ENCODE measurements at places on chromosomes 6 and 20.

GRCh38 chr6:29919506-29920445, 22.6 kb upstream of the HLA-A start:
- DNase-seq: no peak

DNA sequence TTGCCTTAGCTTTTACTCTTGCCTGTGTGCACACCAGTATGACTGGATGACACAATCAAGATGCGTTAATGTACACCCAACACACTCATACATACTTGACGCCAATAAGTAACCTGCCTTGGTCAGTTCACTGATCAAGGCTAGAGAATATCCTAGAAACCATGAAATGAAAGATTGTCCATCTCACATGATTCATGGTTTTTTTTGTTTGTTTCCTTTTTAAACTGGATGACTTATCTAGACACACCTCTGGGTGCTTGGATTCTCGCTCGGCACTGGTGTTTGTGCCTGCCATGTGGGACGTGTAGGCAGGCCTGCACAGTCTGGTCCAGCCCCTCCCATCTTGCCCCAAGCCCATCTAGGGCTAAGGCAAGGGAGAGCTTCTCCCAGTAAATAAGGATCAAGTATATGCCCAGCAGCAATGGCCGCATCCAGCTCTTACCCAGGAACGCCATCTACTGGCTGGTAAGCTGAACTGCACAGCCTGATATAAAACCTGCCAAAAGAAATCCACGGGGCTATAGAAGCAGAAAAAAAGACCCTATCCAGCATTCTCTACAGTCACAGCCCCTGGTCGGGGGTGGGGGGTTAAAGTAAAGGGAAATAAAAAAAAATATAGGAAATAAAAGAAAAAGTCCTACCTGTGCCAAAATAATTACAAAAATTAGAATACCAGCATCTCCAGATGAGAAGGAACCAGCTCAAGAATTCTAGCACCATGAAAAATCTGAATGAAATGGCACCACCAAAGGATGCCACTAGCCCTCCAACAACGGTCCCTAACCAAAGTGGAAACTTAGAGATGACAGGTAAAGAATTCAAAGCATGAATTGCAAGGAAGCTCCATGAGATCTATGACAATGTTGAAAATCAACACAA, 73.3 kb downstream of the OTOR start:
- no peak for DNase-seq

GRCh38 chr20:6886065-6886729, 118.7 kb downstream of the BMP2 start:
- no peak for DNase-seq

- no peak for DNase-seq
These were observed 2.8 kb downstream of the HECA start for GRCh38 chr6:139137706-139138105.

DNA sequence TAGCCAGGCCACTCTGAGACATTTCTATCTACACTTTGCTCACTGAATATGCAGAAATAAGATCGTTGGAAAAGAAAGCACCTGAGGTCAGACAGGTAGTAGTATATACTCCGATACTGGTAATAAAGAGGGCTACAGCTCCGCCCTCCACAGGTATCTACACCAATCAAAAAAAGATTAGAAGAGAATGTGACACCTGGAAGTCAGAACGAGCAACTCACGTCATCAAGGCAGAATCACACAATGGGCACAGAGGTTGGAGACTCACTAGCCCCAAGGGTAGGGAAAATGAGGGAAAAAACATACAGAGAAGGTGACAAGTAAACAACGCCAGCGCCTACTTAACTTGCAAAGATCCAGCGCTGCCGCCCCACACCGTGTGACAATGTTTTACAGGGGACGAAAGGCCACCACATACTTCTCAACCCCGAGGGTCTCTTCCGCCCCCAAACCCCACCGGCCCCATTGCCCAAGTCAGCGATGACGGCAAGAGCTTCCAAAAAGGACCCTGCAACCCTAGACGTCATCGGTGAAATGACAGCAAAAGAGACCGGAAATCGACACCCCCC, 653 bp downstream of the LMBRD1 start:
- no peak for DNase-seq

GRCh38 chr6:28867086-28867409, 56.7 kb downstream of the TRIM27 start:
- DNase-seq: no peak

DNA sequence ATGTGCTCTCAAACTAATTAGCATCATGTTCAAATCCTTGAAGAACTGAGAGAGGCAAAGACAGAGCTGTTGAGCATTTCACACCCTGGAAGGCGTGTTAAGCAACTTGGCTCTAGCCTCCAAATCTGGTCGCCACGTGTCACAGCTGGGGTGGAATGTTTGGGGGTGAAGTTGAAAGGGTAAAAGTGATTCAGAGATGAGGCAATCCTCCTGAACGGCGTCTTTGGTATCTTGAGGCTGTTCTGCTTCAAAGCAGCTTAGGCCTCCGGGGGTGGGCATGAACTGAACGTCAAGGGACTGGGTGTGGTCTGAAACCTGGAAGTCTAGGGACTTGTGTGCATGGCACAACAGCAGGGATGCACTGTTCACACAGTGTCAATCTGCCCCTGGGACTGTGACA, 62.3 kb downstream of the TRAM2 start:
- DNase-seq: no peak

- DNase-seq: no peak
These were observed 797 bp downstream of the PBX2 start for GRCh38 chr6:32189069-32189741.

DNA sequence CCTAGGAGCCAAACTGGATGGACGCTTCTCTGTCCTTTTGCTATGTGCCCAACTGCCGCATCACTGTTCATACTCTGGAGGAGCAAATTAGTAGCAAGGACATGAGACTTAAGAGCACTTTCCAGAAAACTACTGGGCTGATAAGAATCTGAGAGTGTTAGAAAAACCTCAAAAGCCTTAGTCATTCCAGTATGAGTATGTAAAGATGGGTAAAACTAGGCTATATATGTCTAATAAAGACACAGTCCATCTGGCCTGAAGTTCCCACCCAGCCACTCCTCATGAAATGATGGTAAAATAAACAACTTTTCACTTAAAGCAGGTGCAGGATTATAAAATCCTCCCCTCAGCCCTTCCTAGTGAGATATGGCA, 30.6 kb downstream of the SHLD1 start:
- DNase-seq: no peak

- DNase-seq: no peak
These were observed 85.3 kb downstream of the CDS2 start for GRCh38 chr20:5211803-5212714.
